ENCODE measurements at places on chromosomes 6 and 20.

GRCh38 chr20:8213831-8214587 lies 81.9 kb downstream of the PLCB1 start:
- DNase-seq, result no peak

DNA sequence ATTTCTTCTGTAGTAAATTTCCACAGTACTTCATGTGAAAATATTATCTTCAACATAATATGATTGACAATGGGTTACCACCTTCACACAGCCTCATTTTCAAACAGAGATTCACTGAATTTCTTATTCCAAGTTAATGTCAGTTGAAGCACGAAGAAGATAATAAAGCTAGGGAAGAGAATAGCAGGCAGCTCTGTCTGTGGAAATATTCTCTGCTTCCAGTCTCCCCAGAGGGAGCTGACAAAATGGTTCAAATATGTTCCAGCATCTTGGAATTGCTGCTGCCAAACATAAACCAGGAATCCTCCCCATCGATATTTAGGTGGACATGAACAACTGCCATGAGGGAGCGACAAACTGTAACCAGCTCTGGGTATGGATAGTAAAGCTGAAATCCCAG lies 224.8 kb downstream of the GJA1 start:
- DNase-seq, result no peak

DNA sequence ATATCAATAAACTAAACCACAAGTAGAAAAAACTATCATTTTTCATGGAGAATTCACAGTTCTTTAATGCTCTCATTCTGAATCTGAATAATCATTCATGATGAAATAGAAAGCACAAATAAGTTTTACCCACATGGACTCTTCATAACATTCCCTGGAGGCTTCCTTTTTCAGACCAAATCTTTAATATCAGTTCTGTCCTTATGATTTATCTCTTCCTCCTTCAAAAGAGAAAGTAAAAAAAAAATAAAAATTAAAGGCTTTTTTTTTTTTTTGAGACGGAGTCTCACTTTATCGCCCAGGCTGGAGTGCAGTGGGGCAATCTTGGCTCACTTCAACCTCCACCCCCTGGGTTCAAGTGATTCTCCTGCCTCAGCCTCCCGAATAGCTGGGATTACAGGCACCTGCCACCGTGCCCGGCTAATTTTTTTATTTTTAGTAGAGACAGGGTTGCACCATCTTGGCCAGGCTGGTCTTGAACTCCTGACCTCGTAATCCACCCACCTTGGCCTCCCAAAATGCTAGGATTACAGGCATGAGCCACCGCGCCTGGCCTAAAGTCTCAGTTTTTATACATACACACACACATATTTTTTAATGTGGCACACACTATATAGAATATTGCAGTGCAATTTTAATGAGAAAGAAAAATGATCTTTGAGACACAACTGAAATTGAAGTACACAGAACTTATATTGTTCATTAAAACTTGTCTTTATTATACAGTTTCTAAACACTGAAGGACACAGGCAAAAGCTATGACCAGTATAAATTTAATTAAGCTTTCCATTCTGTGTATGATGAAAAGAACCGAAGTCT lies 31.9 kb upstream of the ZNF217 start:
- no peak for DNase-seq

DNA sequence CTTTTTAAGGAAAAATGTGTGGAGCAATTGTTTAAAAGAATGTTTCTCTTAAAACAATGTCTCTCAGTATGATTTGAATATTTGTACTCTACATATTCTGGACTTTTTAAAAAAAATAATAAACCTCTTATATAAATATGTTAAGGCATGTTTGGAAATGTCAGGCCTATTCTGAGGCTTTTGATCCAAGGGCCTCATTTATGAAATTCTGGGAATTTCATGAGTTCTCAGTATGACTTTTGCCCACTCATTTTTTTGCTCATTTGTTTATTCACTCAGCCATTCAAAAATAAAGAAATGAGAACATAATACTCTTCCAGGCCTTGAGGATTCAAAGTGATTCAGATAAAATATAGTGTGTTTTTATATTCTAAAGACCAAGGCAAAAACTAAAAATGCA lies 60.4 kb downstream of the DOK5 start:
- no peak for DNase-seq

DNA sequence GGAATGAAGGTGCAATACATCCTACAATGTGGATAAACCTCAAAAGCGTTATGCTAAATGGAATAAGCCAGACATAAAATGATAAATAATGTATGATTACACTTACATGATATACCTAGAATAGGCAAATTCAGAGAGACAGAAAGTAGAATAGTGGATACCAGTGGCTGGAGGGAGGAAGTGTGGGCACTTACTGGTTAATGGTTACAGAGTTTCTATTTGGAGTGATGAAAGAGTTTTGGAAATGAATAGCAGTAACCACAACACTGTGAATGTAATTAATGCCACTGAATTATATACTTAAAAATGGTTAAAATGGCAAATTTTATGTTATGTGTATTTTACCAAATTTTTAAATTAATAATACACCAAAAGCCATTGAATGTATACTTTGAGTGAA lies 71.4 kb upstream of the CST7 start:
- no peak for DNase-seq

Measured in NCI-H2171 (cell line).